ENCODE measurements at places on chromosomes 3 and 15. TPM values are rescaled to one million over a fixed set of nuclear protein-coding genes. Genes with fewer than 3 reads are reported as not detected.

The TERC gene
- total RNA-seq = 10.4 TPM

The SV2B gene
- total RNA-seq = 0.18 TPM

The CFAP100 gene
- not detected for total RNA-seq

The ANKRD34C gene
- total RNA-seq = not detected

The TNNC1 gene
- 0.24 TPM for total RNA-seq

The FETUB gene
- total RNA-seq = not detected

The TFG gene
- total RNA-seq = 95.6 TPM

The SLC22A14 gene
- total RNA-seq = not detected

Measured in SK-MEL-5 (cell line).